Mesothelial cell of epicardium (in vitro differentiated cells): ENCODE measurements at places on chromosomes 2 and 18. TPM values are rescaled to one million over a fixed set of nuclear protein-coding genes. Genes with fewer than 3 reads are reported as not detected.

DNA sequence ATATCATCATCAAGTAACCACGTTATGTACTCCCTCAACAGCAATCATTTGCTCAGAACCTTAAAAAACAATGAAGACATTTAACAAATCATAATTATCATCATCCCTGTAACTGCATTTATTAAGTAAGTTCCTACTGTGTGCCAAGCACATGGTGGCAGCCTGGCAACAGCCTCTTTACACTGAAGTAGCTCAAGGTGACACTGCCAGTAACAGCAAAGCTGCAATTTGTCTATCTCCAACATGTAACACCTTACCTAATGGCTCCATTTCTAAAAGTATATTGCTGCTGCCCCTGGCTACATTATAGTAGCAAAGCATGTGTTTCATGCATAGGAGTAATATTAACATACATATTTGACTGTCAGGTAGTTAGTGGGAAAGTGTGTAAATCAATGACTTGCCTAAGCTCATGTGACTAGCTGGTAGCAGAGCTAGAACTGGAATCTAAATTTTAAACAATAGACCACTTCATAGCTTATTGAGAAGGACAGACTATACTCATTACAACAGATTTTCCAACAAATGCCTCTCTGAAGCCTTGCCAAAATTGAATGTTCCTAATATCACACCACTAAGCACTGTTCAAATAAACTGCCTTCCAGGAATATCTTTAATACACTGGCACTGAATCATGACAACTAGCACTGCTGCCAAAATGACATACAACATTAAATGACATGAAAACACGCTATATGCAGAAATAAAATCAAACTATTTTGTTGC is 86.7 kb downstream of the L3MBTL4 start:
- no peaks in the 10 kb centered on the region for H3K27me3 ChIP-seq
- peaks cover 12% of the 10 kb centered on the region for H3K36me3 ChIP-seq

GRCh38 chr2:133641497-133641896 is 73.2 kb upstream of the NCKAP5 start:
- DNase-seq, result no peak
- no peaks in the 10 kb centered on the region for H3K27me3 ChIP-seq
- H3K4me1 ChIP-seq, result peaks cover 3% of the 10 kb centered on the region
- no peaks in the 10 kb centered on the region for H3K36me3 ChIP-seq

GRCh38 chr2:204763974-204764703 is 218.9 kb downstream of the PARD3B start:
- no peaks in the 10 kb centered on the region for H3K27me3 ChIP-seq
- H3K36me3 ChIP-seq, result peaks cover 10% of the 10 kb centered on the region
- no peak for DNase-seq

- H3K27ac ChIP-seq, result no peak overlapping the region
- H3K36me3 ChIP-seq, result peaks cover 46% of the 10 kb centered on the region
- H3K4me3 ChIP-seq, result no peak overlapping the region
- no peaks in the 10 kb centered on the region for H3K4me1 ChIP-seq
Observed at GRCh38 chr2:127275789-127276188, 18.2 kb downstream of the ERCC3 start.

DNA sequence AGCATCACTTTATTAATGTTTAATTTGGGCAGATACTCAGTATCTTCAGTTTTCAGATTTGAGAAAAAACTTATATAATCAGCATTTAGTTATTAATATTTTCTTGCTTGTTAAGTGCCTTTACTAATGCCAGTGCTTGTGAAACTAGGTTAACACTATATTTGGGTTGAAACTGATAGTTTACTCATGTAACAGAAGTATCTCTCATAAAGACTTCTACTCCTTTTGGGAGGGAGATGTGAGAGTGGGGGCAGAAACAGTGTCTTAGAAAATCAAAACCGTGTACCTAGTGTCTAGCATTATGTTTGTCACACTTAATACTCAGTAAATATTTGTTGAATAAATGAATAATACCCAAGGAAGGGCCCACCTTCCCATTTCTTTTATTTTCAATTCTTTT is 129.5 kb downstream of the MSTN start:
- no peak overlapping the region for H3K27ac ChIP-seq
- DNase-seq, result no peak

DNA sequence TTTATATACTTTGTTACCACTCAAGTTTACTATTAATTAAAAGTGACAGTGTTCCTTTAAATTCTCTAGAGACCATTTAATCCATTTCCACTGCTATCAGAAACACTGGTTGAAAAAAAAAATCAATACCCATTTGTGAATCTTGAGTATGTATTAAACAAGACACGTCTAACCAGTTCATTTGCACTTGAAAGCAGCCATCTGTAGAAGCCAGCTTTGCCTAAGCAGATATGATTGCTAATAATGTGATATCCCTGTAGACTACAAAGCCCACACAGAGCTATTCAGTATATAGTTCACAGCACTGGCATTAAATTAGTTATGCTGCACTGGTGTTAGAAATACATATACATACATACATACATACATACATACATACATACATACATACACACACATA is 111.8 kb upstream of the SP3 start:
- H3K27ac ChIP-seq, result no peak overlapping the region
- DNase-seq, result no peak
- H3K4me1 ChIP-seq, result peaks cover 13% of the 10 kb centered on the region
- H3K27me3 ChIP-seq, result no peaks in the 10 kb centered on the region

GRCh38 chr2:238938401-238939055 is 90.6 kb downstream of the TWIST2 start:
- peaks cover 43% of the 10 kb centered on the region for H3K27me3 ChIP-seq
- no peak overlapping the region for H3K27ac ChIP-seq
- H3K4me3 ChIP-seq, result no peak overlapping the region
- DNase-seq, result peak; percentile 29
- peaks cover 3% of the 10 kb centered on the region for H3K4me1 ChIP-seq
- no peaks in the 10 kb centered on the region for H3K36me3 ChIP-seq

DNA sequence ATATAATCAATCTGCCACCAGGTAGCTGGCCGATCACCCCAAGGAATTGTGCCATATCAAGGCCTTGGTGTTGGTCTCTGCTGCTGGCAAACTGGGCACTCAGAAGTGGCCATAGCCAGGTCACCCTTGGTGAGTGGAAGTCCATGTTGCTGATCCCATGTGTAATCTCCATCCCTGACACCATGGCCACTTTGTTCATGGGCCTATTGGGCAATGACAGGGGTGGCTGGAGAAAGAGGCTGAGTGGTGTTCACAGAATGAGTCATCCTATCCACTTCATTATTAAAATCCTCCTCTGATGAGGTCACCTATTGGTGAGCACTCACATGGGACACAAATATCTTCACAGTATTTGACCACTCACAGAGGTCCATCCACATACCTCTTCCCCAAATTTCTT is 26.7 kb upstream of the CD226 start:
- no peaks in the 10 kb centered on the region for H3K27me3 ChIP-seq
- H3K4me1 ChIP-seq, result no peaks in the 10 kb centered on the region
- no peak overlapping the region for H3K4me3 ChIP-seq
- H3K27ac ChIP-seq, result no peak overlapping the region
- peaks cover 14% of the 10 kb centered on the region for H3K36me3 ChIP-seq

- peaks cover 5% of the 10 kb centered on the region for H3K27me3 ChIP-seq
- no peak for DNase-seq
- H3K36me3 ChIP-seq, result no peaks in the 10 kb centered on the region
- H3K27ac ChIP-seq, result no peak overlapping the region
- H3K4me3 ChIP-seq, result no peak overlapping the region
Observed at GRCh38 chr2:192128655-192129054, 66.1 kb downstream of the TMEFF2 start.

DNA sequence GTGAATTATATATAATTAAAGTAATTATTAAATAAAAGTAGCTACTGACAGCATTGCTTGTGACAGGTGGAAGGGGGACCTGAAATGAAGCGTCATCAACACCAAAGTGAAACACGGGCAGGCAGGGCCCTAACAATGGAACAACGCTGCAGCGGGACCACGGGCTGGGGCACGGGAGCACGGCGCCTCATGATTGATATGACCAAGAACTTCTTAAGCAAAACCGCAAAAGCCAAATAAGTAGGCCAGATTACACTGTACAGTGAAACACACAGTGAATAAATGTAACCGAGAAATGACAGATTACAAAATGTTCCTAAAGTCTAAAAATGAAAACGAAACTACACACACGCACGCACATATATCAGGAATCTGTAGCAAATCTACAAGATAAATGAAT is 81.4 kb downstream of the SNTG2 start:
- H3K4me1 ChIP-seq, result no peaks in the 10 kb centered on the region
- H3K27me3 ChIP-seq, result peaks cover 44% of the 10 kb centered on the region
- no peak overlapping the region for H3K27ac ChIP-seq

GRCh38 chr2:69620870-69621269 is 22.7 kb downstream of the AAK1 start:
- peaks cover 5% of the 10 kb centered on the region for H3K36me3 ChIP-seq
- H3K27ac ChIP-seq, result no peak overlapping the region
- peaks cover 4% of the 10 kb centered on the region for H3K4me1 ChIP-seq
- H3K4me3 ChIP-seq, result no peak overlapping the region
- H3K27me3 ChIP-seq, result no peaks in the 10 kb centered on the region

GRCh38 chr18:67735506-67735905 is 219.0 kb upstream of the DSEL start:
- DNase-seq, result no peak
- no peak overlapping the region for H3K27ac ChIP-seq
- no peak overlapping the region for H3K4me3 ChIP-seq
- no peaks in the 10 kb centered on the region for H3K4me1 ChIP-seq
- no peaks in the 10 kb centered on the region for H3K36me3 ChIP-seq

GRCh38 chr18:23250893-23251656 is 115.8 kb downstream of the CABLES1 start:
- no peaks in the 10 kb centered on the region for H3K27me3 ChIP-seq
- peaks cover 34% of the 10 kb centered on the region for H3K36me3 ChIP-seq
- DNase-seq, result no peak

- H3K36me3 ChIP-seq, result no peaks in the 10 kb centered on the region
- no peaks in the 10 kb centered on the region for H3K27me3 ChIP-seq
- peak within 1 kb of the TSS; percentile 95 for H3K27ac ChIP-seq
- peak; percentile 87 for DNase-seq
Observed at GRCh38 chr2:24490690-24491541, at the start of gene NCOA1. Gene NCOA1, plus strand, starts transcription at chr2:24491254. Its CDS starts 167,424 bp downstream, at chr2:24658678.

DNA sequence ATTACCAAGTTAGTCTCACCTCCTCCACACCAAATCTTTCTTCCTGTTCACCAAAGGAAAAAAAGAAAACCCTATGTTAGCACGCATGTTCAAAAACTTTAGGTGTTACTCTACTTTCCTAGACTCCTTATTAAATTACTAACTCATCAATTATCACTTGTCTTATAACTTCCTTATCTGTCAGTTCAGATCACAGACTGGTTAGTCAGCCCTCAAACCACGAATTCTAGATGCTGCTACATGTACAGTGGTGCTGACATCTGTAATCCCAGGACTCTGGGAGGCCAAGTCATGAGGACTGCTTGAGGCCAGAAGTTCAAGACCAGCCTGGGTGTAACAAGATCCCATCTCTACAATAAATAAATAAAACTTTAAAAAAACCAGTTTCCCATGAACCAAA is 3.5 kb downstream of the YWHAQ start:
- no peak for DNase-seq
- H3K27ac ChIP-seq, result peak overlapping the region; percentile 51
- peaks cover 57% of the 10 kb centered on the region for H3K4me1 ChIP-seq
- no peaks in the 10 kb centered on the region for H3K27me3 ChIP-seq
- H3K36me3 ChIP-seq, result peaks cover 34% of the 10 kb centered on the region

GRCh38 chr2:109014476-109014875 is 25.5 kb upstream of the EDAR start:
- DNase-seq, result no peak
- no peak overlapping the region for H3K27ac ChIP-seq
- no peaks in the 10 kb centered on the region for H3K36me3 ChIP-seq
- H3K4me1 ChIP-seq, result peaks cover 3% of the 10 kb centered on the region
- H3K27me3 ChIP-seq, result peaks cover 3% of the 10 kb centered on the region

DNA sequence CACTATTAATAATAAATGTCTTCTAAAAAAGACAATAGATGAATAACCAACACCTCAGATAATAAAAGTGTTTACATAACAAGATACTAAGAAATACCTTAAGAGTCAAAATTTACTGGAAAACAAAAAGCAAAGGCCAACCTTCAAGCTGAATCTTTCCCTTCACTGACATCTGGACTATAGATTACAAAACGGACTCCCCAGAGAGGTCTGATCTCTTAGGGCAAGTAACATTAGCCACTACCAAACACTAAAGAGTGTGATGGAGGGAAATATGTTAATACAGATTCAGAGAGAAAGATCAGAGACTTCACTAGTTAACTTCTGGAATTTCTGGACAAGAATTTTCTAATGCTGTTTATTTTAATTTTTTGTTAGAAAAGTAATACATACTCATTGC is 13.9 kb downstream of the CLASP1 start:
- H3K36me3 ChIP-seq, result peaks cover 20% of the 10 kb centered on the region
- peaks cover 5% of the 10 kb centered on the region for H3K4me1 ChIP-seq
- no peaks in the 10 kb centered on the region for H3K27me3 ChIP-seq
- no peak overlapping the region for H3K4me3 ChIP-seq

DNA sequence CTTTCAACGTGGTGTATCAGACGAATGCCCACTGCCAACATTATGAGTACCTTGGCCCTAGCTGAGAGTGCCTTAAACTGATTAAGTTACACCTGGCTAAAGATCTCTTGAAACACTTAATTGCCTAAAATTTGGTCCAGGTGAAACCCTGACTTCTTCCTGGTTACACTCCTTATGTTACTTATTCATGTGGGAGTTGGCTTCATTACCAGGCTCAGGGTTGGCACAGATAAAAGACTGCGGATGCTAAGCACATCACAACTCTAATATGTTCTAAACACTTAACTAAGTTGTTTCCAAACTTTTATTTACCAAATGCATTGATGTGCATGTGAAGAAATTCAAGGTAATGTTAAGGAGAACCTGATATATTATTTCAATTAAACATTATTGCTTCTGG is 298.9 kb downstream of the TCF4 start:
- H3K4me3 ChIP-seq, result no peak overlapping the region
- no peak overlapping the region for H3K27ac ChIP-seq
- peaks cover 42% of the 10 kb centered on the region for H3K4me1 ChIP-seq
- no peak for DNase-seq
- H3K27me3 ChIP-seq, result no peaks in the 10 kb centered on the region

GRCh38 chr2:115908731-115909130 is 1466.3 kb downstream of the DPP10 start:
- no peaks in the 10 kb centered on the region for H3K27me3 ChIP-seq
- DNase-seq, result no peak
- H3K4me3 ChIP-seq, result no peak overlapping the region
- no peak overlapping the region for H3K27ac ChIP-seq
- peaks cover 11% of the 10 kb centered on the region for H3K4me1 ChIP-seq

GRCh38 chr2:19776941-19777514 is 124.8 kb downstream of the TTC32 start:
- no peak overlapping the region for H3K4me3 ChIP-seq
- H3K27me3 ChIP-seq, result peaks cover 10% of the 10 kb centered on the region
- peaks cover 10% of the 10 kb centered on the region for H3K4me1 ChIP-seq
- DNase-seq, result no peak

- no peak overlapping the region for H3K27ac ChIP-seq
- no peak for DNase-seq
- no peak overlapping the region for H3K4me3 ChIP-seq
- H3K4me1 ChIP-seq, result peaks cover 8% of the 10 kb centered on the region
- peaks cover 27% of the 10 kb centered on the region for H3K27me3 ChIP-seq
Observed at GRCh38 chr2:233593201-233593600, 24.2 kb upstream of the UGT1A8 start.

Gene SPP2
- total RNA-seq, result not detected in 3 replicates

Gene ADAM23
- 6.9 to 8.6 TPM (median 8.5 TPM) in 3 replicates for total RNA-seq

Gene PSMA8
- 0.22 TPM in 1 of 3 replicates, not detected in the others for total RNA-seq

Gene AKAIN1
- total RNA-seq, result not detected in 3 replicates

Gene ERMN
- total RNA-seq, result not detected in 3 replicates

Gene BAZ2B
- 135 to 143 TPM (median 141 TPM) in 3 replicates for total RNA-seq

Gene PTGR3
- total RNA-seq, result 47.0 to 52.6 TPM (median 52.1 TPM) in 3 replicates

Gene OTOS
- total RNA-seq, result not detected in 3 replicates

Gene DYSF
- total RNA-seq, result 0.96 to 2.1 TPM (median 1.4 TPM) in 3 replicates

Gene CPLX4
- not detected in 3 replicates for total RNA-seq

Gene REG3A
- total RNA-seq, result not detected in 3 replicates

Gene PLB1
- total RNA-seq, result 1.1 to 2.2 TPM (median 1.2 TPM) in 3 replicates

Gene CYBRD1
- total RNA-seq, result 44.6 to 47.7 TPM (median 46.7 TPM) in 3 replicates
